ENCODE measurements at places on chromosomes 7 and 10.

GRCh38 chr7:122199171-122199570, 55.1 kb upstream of the AASS start:
- DNase-seq = no peak

- no peak for DNase-seq
Measured at GRCh38 chr7:47683485-47683898, 101.6 kb upstream of the TNS3 start.

DNA sequence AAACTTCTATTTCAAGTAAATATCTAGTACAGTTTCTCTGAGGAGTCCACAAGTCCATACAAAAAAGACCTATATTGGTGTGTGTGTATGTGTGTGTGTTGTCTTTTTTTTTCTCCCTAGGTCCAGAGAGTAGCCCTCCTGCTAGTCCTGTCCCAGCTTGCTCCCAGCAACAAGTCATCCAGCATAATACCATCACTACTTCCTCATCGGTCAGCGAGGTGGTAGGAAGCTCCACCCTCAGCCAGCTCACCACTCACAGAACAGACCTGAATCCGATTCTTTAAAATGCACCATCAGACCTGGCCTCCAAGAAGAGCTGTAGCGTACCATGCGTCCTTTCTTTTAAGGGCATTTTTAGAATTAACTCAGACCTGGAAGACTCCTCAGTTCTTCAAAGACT, 139.1 kb downstream of the TRIL start:
- no peak for DNase-seq

DNA sequence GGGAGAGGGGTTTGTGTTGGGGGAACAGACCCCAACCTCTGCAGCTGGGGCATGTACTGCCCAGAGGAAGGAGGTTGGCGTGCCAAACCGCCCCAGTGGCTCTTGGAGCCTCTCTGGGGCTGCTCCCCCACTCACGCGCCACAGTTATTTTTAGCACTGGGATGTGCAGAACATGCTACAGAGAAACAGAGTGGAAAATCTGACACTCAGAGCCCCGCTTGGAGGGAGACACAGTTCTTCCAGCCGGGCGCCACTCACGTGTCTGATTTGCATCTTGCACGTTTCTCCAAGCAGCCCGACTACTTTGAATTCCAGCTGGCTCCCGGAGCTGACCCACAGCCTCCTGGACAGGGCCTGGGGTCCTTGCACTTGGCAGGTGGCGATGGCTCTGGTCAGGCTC, 182.0 kb downstream of the RPS24 start:
- no peak for DNase-seq

DNA sequence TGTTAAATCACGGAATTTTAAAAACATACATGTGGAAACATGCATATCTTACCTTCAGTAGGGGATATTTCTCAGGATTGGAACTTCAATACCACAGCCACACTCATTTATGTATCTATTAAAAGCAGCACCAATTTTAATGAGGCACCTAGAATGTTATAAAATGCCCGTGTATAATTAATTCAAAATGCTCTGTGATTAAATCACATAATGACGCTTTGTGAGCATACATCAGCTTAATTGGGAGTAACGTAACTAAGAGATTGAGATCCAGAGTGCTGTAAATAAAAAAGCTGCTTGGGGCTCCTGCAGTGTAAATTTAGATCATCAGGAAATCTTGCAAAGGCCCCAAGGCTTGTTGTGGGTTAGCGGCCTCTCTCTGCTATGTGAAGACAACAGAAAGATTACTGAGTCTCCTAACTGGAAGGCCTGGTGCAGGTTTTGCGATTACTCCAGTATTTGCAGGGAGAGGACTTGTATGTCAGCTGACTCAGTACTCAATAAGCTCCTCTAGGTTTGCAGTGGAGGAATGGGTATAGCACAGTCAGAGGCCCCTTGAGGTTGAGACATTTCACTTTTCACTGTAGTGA, 195.5 kb upstream of the PHYHIPL start:
- DNase-seq = no peak

- DNase-seq = no peak
Measured at GRCh38 chr7:874031-874749, 2.2 kb upstream of the GET4 start.

- no peak for DNase-seq
Measured at GRCh38 chr7:141144921-141145629, 71.2 kb downstream of the TMEM178B start.

DNA sequence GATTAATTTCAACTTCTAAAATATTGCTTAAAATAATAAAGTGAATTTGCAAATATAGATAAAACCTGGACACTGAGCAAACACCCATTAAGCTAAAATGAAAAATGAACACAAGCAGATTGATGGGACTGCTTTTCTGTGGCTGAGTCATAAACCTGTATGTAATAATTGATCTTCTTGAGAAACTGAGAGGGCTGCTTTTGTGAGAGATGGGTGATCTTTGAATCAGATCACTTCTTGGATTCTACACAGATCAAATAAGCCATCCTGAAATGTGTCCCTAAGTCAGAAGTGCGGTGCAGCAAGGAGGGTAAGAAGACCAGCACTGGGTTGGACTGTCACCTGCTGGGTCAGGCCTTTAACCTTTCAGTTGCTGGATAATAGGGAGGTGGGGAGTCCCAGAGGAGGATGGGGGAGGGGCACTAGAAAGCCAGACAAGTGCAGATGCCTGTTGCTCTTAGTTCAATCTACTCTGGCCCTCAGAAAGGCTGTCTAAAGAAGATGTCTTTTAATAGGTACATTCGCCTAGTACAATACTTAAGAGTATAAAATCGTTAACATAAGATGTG, 178.2 kb upstream of the NAMPT start:
- no peak for DNase-seq

DNA sequence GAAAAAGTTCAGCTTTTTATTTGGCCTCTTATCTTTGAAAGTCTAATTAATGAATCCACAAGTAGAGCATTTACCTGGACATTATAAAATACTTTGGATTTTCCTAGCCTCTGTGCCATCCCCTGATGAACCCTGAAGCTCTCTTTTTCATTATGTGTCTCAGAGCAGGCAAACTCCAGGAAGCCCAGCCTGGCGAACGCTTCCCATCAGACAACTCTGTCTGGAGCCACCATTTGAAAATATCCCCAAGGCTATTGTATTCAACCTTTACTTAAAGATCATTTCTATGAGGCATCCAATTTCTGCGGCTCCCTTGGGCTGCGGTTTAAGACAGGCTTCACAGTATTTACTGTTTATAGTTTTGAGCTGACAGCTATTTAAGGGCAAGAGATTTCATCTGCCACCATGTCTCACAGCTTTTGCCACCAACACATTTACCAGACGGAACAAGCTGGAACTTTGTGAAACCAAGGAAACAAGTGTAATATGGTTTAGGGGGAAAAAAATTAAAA, 257.2 kb upstream of the GLI3 start:
- no peak for DNase-seq

- no peak for DNase-seq
Measured at GRCh38 chr7:47153576-47153975, 428.3 kb downstream of the TNS3 start.

DNA sequence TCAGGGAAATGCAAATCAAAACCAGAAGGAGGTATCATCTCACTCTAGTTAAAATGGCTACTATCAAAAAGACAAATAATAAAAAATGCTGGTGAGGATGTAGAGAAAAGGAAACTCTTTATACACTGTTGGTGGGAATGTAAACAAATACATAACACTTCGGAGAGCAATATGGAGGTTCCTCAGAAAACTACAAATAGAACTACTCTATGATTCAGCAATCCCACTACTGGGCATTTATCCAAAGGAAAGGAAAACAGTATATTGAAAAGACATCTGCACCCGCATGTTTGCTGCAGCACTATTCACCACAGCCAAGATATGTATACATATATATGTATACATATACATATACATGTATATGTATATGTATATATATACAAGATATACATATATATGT, 94.2 kb downstream of the C10orf90 start:
- DNase-seq = no peak

GRCh38 chr10:110566472-110567200, 859 bp upstream of the SMC3 start:
- no peak for DNase-seq

DNA sequence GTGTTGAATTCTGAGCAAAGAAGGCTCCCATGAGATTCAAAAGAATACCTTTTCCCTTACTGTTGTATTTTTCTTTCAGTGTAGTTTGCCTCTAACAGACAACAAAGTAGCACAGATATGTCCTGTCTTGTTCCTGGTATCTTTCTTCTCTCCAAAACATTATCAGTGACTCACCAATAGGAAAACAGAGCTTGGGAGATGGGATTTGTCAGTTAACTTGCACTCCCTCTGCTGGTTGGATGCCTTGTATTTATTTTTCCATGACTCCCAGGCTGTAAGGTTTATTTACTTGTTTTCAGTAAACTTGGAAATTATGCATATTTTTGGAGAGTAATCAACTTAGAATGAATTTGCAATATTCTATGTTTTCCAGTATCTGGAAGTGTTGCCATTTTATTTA, 129.7 kb downstream of the SAMD9 start:
- DNase-seq = no peak

DNA sequence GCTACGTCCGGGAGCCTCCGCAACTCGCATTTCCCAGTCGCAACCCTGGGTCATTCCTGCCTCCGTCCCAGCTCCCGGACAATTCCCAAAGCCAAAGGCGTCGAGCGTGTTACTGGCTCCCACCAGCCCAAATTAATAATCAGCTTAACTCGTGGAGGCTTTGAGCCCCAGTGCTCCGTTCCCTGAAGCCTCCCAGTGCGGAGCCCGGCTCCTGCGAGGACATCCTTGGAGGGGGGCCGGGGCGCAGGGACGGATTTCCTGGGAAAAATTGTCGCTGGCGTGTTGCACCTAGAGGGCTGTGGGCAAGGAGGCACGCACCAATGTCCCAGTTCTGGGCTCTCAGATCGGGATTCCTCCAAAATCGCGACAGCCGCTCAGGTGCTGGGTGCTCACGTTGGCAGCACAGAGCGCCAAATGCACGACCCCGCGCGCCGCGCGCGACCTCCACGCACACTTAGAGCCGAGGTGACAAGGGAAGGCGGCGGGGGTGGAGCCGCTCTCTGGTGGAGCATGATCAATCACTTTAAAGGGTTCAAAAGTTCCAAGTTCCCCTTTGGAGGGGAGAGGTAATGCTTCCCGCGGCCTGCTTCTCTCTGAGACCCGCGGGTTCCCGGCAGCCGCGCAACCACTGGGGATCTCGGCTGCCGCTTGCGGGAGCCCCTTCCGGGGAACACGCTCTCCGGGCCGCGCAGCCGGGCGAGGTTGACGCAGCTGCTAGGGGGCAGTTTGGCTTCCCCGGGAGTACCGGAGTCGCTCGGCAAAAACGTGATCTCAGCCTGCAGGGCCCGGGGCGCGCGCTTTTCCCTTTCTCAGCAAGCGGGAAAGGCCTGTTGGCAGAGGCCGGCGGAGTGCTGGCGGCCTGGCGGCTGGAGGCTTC, 25.5 kb downstream of the SKIDA1 start:
- no peak for DNase-seq

GRCh38 chr7:135166338-135166990, 4.0 kb downstream of the CYREN start:
- no peak for DNase-seq

GRCh38 chr7:140564643-140565042, 76.0 kb downstream of the DENND2A start:
- DNase-seq = no peak

DNA sequence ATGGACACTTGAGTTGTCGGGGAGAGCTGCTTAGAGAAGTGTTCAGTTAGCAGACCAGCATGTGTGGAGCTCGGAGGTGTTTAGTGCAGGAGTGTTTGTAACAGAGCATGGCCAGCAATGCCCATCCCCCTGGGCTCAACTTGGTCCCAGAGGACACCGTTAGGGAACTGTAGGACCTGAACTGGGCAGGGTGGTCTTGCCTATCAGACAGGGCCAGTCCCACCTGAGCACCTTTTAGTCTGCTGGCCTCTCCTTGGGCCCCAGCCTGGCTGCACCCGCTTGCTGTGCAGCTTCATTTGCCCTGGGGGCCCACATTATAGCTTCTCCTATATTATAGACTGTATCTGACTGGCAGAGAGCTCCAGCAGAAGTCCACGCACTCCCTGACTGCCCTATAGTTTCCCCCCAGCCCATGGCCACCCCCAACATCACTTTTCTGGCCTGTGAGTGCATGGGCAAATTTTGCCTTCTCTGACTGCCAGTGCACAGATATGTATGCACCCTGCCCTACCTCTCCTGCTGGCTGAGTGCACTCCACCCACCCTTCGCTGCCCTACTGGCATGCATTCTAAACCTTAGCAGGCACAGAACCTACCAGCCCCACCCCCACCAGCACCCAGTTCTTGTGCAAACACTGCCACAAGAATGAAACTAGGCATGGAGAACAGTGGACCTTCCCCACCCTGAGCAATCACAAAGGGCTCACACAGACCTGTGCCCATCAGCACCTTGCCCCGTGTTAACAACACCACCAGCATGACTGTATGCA, 1030.6 kb upstream of the GHITM start:
- DNase-seq = no peak

DNA sequence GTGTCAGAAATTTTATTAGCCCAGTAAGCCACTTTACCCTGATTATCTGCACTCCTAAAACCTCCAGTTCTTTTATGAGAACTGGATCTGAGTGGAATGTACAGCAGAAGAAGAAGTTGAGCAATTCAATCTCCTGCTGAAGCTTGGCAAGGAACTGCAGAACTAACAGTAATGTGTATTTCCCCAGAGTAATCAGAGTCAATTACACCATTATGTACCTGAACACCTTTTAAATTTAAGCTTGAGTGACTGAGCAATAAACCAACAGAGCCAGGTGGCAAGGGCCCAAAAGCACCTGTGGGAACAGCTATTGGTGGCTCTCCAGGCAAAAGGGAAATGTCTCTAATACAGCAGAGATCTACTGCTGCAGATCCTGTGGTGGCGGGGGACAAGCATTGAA, 40.1 kb upstream of the AKR1C2 start:
- DNase-seq = no peak

GRCh38 chr10:70163448-70163847, 6.9 kb downstream of the SAR1A start:
- no peak for DNase-seq

GRCh38 chr7:93047514-93048099, 70.2 kb downstream of the SAMD9 start:
- DNase-seq = no peak

GRCh38 chr7:73342645-73343044, 14.7 kb downstream of the FKBP6 start:
- no peak for DNase-seq

- DNase-seq = no peak
Measured at GRCh38 chr10:3749011-3749410, 36.0 kb downstream of the KLF6 start.

GRCh38 chr10:51074238-51075028, at the start of gene PRKG1:
PRKG1 (plus strand) TSS chr10:51074487.
- DNase-seq = no peak

DNA sequence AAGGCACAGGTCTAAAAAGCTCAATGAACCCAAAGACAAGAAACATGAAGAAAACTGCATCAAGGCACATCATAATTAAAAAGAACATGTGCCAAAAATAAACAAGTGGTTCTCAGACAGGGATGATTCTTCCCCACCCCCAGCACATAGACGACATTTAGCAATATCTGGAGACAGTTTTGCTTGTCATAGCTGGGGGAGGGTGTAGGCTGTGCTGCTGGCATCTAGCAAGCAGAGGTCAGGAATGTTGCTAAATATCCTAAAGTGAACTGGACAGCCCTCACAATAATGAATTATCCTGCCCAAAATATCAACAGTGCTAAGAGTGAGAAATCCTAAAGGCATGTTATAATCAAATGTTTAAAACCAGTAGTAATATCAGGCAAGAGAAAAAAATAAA, 122.6 kb downstream of the MICU1 start:
- no peak for DNase-seq

All from stimulated activated CD4-positive, alpha-beta T cell treated with anti-CD3 and anti-CD28 coated beads, TNF-alpha, amount 100 ng/mL, for 48 hours (primary cell).